ENCODE measurements at places on chromosomes 7 and 10.

GRCh38 chr10:128498378-128498730 lies 372.1 kb upstream of the MKI67 start:
- DNase-seq, result no peak

- no peak for DNase-seq
Measured at GRCh38 chr10:120400601-120401000, 56.4 kb upstream of the PLPP4 start.

- no peak for DNase-seq
Measured at GRCh38 chr10:75434291-75434690, 2.9 kb downstream of the LRMDA start.

- DNase-seq, result no peak
Measured at GRCh38 chr10:15625261-15625660, 94.5 kb downstream of the ITGA8 start.

DNA sequence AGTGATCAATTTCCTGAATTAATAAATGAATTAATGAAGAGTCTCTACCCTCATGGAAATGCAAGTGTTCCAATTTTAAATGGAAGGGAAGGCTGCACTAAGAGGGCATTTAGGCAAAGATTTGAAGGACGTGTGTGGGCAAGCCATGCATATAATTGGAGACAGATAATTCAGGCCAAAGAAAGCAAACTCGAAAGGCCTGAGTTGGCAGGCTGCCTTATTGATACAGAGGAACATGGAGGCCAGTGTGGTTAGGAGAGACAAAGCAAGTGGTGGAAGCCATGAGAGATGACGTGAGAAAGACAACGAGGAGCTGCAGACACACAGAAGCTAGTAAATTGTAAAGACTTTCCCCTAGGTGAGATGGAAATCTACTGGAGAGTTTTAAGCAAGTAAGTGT lies 15.4 kb upstream of the PCLO start:
- no peak for DNase-seq

- no peak for DNase-seq
Measured at GRCh38 chr7:131769241-131769640, 212.8 kb upstream of the PODXL start.

DNA sequence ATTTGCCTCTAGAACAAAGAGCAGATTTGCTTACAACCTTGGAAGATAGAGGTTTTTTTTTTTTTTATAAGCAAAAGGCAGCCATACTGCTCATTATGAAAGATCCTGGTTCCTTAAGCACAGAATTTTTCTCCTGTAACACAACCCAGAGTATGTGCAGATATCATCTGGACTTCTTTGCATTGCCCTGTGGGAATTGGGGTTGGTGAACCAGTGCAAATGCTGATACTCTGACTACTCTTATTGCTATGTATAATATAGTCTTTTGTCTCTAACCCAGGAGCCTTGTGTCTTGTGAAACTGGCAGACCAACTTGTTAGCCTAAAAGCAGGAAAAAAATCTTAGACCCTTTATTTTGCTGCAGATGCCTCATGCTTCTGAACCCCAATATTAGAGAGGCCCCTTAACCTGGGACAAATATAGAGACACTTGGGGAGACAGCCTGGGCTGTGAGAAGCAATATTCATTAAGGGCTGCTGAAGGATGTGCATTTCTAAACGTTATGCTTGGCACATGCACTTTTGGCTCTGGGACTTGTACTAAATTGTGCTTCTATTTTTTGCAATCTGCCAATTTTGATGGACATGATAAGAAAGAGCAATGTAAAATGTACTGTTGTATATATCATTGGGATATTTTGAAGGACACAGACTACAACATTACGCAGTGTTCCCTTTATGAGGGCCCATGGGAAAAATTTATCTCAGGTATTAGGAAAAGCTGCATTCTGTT lies 78.9 kb downstream of the ANLN start:
- DNase-seq, result no peak

DNA sequence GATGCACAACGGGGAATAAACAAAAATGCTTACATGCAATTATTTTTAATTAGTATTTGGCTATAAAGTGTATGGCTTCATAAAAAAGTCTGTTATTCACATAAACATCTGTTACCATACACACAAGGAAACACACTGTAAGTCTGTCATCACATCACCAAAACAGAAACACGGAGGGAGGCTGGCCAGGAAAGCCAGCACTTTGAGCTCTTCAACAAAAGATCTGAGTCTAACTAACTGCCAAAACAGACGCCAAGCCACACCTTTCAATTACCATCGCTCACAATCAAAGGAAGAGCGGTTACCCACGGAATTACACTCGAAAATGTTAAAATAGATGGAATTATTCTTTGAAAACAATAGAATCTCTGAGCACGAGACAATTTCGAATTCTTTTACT lies 49.2 kb upstream of the MGMT start:
- DNase-seq, result no peak

DNA sequence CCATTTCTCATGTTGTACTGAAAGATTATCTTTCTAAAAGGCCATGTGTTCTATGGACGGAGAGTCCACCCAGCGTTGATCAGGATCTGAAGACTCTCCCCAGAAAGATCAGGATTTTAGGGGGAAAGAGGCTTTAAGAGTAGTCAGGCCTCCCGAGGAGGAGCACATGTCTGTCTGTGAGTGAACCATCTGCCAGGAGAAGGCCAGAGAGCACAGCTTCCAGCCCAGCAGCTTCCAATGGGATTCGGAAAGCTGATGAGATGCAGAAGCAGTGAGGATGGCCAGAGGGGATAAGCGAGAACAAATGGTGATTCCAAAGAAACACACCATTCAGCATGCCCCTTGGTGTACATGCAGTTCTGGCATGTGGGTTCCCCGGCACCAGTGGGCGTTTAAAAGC lies 88.5 kb upstream of the TCERG1L start:
- no peak for DNase-seq

- DNase-seq, result no peak
Measured at GRCh38 chr10:78628976-78629375, 439.8 kb upstream of the ZMIZ1 start.

DNA sequence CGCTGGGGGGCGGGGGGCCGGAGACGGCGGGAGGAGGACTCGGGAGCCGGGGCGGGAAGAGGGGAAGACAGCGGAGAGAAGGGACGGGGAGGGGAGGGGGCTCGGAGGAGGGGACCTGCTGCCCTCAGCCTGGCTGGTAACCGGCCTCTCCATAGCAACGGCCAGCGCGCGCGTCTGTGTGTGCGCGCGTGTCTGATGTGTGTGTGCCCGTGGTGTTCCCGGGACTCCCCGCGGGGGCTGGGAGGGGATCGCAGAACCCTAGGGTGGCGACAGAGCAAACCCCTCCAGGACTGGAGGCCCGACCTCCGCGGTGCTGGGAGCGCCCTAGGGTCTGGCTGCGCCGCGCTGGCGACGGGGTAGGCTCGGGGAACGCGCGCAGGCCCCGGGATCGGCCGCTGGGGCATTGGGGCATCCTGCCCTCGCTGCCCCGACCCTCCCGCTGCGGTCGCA lies 356.3 kb downstream of the DNAJB6 start:
- DNase-seq, result no peak

DNA sequence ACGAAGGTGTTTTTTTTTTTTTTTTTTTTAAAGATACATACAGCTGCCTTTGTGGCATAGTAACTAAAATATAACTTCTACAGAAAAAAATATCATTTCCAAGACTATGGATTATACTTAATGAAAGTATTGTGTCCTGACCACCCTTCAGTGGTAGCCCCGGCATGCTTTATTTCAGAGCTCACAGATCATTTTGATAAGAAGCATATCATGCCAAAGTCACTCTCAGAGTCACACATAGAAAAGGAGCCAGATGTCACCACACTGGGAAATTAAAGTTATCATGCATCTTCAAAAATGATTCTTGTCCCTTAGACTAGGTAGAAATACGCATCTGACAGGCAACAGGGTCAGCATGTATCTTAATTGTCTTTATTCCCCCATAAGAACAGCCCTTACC lies 3.0 kb downstream of the ADARB2 start:
- no peak for DNase-seq

GRCh38 chr10:6117711-6118110 lies 28.9 kb downstream of the RBM17 start:
- DNase-seq, result no peak

- DNase-seq, result no peak
Measured at GRCh38 chr10:1591742-1592141, 145.6 kb downstream of the ADARB2 start.

DNA sequence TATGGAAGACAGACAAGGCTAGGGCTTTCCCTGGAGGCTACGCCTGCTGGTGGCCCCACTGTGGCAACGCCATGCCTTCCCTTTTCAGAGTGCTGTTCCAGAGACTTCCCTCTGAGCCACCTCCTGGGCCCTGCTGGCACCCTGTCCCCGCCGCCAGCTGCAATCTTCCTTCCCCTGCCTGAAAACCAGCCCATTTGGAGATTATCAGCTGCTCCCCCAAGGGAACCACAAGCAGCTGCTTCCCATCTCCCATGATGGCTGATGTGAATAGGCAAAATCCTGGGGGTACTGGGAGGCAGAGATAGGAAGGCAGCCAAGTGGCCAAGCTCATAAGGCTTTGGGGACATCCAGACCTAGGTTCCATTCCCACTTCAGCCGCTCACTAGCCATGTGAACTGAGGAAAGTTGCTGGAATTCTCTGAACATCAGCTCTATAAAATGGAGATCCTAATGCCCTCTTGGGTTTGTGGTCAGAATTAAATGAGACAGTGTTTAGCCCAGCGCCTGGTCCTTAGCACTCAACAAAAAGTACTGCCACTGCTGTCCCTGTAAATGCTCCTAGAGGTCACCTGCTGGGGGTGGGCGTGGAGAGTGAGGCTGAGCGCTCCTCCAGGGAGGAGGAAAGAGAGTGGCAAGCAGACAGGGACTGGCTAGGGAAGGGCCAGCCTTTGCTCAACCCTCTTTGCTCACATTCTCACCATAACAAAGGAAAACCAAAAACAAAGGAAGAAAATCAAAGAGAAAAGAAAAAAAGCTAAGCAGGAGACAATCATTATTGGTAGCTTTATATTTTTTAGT lies 5.9 kb downstream of the TSPAN33 start:
- DNase-seq, result no peak

GRCh38 chr7:44329888-44330287 lies 4.5 kb upstream of the CAMK2B start:
- no peak for DNase-seq

GRCh38 chr7:151413241-151413640 lies 3.4 kb upstream of the WDR86 start:
- DNase-seq, result no peak

GRCh38 chr7:140619176-140619575 lies 21.4 kb downstream of the DENND2A start:
- DNase-seq, result no peak

DNA sequence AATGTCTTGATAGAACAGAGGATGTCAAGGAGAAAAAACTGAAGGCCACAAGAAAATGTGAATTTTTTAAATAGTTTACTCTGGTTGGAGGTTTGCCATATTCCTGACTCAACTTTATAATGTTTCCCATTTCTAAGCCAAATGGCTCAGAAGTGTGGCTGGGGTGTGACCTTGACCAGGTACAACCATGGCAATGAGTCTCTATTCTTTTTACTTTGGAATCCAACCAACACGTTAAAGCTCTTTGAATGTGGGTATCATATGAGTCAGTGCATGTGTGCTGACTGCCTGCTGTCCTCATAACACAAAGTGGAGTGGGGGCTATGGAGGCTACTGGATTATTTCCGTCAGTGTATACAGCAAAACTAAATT lies 33.5 kb upstream of the DLD start:
- no peak for DNase-seq

GRCh38 chr7:50595491-50596102 lies 30.4 kb upstream of the DDC start:
- no peak for DNase-seq

DNA sequence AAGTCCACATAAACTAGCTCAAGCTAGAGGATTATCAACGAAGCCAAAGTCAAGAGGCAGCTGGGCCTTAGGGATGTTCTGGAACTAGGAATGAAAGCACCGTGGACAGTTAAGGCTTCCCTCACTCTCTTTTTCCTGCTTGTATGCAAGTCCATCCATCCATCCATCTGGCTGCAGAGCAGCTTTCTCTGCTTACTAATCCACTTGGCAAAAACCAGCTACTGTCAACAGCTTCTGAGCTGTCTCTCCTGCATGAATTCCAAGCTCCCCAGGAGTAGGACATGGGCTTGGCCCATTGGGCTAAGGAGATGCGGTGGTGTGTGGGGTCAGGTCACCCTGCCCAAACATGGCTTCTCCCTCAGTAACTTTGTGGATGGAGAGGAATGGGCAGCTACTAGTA lies 66.2 kb downstream of the NAMPT start:
- DNase-seq, result no peak

- DNase-seq, result no peak
Measured at GRCh38 chr7:10910447-10910846, 63.2 kb upstream of the PHF14 start.

- no peak for DNase-seq
Measured at GRCh38 chr7:89385411-89385810, 589.9 kb upstream of the TEX47 start.

GRCh38 chr10:98833542-98833941 lies 386.8 kb upstream of the HPS1 start:
- DNase-seq, result no peak

GRCh38 chr10:106506526-106507283 lies 657.8 kb downstream of the SORCS1 start:
- no peak for DNase-seq

DNA sequence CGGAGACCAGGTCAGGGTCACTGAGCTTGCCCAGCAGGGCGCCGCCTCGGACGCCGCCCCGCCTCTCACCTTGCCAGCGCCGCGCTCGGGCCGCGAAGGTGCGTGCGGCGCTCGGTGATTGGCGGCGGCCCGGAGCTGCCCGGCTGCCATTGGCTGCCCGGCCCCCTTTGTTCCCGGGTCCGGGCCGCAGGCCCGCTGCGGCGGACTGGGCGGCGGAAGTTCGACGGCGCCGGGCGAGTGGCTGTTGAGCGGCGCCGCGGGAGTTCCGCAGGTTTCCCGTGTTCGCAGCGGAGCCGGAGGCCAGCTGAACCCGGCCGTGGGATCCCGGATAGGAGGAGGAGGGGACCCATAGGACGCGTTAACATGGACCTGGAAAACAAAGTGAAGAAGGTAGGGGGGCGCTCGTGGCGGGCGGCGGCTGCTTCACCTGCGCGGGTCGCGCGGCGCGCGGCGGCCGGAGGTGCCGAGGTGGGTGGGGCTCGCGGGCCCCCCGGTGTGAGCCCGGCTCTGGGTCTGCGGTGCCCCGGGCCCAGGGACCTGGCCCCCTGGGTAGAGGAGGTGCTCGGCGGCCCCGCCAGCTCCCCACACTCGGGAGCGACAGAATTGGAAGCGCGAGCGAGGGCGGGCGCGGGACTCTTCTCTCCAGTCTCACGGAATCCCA lies at the start of gene TES:
TES (plus strand) TSS at position 195 of the 661 bp plus-strand sequence; CDS start at position 364, 169 bp downstream.
- DNase-seq, result no peak

- DNase-seq, result no peak
Measured at GRCh38 chr7:23065974-23066373, 39.6 kb upstream of the KLHL7 start.

DNA sequence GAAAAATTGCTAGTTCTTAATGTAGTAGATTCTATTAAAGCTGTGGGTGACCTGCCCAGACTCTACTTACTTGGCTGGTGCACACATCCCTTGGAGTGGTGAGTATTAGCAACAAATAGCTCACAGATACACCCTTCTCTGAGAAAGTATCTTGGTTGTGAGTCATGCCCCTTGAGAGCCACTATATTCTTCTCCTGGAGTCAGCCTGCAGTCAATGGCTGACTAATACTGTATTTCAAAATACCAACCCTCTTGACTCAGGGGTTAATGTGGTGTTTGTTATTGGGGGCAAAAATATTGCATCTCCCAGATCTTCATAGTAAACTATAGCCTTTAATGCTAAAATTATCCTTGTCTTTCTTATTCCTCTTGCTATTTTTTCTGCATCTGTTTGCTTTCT lies 354.9 kb downstream of the BMPER start:
- DNase-seq, result peak; percentile 79

All from amniotic stem cell (primary cell).